Fibroblast of skin of right quadriceps (primary cell): ENCODE measurements at places on chromosomes 7 and 10.

DNA sequence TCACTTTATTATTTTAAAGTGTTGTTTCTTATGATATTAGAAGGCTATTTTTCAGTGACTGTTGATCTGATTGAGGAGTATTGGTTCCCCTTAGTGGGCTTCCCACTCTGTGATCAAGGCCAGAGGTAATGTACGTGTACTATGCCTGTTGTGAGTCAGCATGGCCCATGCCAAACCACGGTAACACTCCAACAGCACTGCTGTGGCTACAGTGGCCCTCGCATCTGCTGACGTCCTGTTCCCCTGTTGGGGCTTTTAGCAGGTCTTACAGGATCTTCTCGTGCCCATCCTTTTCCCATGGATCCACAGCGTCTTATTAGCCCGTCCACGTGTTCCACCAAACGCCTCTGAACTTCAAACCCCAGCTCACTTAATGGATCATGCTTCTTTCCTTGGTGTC lies 964.6 kb upstream of the CELF2 start:
- DNase-seq = no peak

DNA sequence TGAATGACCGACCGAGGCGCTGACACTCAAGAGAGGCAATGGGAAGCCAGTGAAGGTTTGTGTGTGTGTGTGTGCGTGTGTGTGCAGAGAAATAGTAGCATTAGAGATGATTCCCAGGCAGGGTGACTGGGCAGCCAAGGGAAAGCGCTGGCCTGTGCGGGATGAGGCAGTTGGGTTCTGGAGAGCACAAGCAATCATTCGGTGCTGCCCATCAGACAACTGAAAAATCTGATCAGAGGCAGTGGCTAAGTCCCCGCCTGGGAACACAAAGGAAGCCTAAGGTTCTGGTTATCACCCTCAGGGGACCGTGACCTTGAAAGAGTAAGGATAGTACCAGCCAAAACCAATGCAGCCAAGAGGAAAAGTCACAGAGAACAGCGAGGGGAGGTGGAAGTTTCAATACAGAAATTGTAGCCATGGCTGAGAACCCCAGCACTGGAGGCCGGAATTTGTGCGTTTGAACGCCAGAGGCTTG lies 868 bp upstream of the PDCD4 start:
- DNase-seq = no peak

- DNase-seq = no peak
Measured at GRCh38 chr10:120945801-120946302, 94.7 kb downstream of the WDR11 start.

GRCh38 chr7:151992375-151992774 lies 33.1 kb upstream of the GALNT11 start:
- peak; percentile 19 for DNase-seq

- no peak for DNase-seq
Measured at GRCh38 chr7:43649755-43650274, 66.9 kb downstream of the STK17A start.

DNA sequence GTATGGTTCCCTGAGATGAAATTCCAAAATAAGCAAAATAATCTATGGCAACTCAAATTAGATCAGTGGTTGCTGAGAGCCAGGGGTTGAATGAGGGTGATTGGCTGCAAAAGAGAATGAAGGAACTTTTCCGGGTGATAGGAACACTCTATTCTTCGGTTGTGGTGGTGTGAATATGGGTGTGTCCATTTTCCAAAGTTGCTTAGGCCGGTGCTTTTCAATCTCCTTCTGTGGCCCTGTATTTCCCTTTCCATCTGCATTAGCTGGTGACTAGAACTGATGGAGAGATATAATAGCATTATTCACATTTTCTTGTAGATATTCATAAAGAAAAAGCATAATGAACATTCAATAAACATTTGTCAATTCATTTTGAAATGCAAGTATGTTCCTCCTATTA lies 382.9 kb downstream of the TFEC start:
- DNase-seq = no peak

- DNase-seq = no peak
Measured at GRCh38 chr10:79158402-79159097, 89.8 kb downstream of the ZMIZ1 start.

GRCh38 chr10:15353471-15354017 lies 17.5 kb downstream of the FAM171A1 start:
- no peak for DNase-seq

GRCh38 chr7:70703785-70704184 lies 428.2 kb upstream of the GALNT17 start:
- no peak for DNase-seq

GRCh38 chr7:87596696-87597095 lies 4.0 kb downstream of the ABCB1 start:
- DNase-seq = no peak

DNA sequence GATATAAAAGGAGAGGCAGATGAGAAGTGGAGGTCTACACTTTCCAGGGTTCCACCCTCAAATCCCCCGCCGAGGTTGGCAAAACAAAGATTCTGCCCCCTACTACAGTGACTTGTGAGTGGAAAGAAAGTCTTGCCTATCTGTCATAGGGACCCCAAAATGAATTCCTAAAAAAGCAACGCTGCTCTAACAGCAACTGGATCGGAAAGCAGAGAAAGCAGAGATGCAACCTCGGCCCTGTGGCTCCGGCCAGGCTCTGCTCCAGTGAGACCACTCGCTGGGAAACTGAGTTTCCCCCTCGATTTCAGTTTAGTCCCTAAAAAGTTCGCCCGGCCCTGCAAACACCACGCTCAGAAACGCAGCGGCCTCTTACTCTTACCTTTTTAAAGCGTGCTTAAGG lies 297.9 kb upstream of the NFE2L3 start:
- no peak for DNase-seq

- no peak for DNase-seq
Measured at GRCh38 chr10:126111516-126111915, 215.2 kb downstream of the FANK1 start.

GRCh38 chr7:147245274-147245673 lies 1128.7 kb downstream of the CNTNAP2 start:
- DNase-seq = peak; percentile 27

DNA sequence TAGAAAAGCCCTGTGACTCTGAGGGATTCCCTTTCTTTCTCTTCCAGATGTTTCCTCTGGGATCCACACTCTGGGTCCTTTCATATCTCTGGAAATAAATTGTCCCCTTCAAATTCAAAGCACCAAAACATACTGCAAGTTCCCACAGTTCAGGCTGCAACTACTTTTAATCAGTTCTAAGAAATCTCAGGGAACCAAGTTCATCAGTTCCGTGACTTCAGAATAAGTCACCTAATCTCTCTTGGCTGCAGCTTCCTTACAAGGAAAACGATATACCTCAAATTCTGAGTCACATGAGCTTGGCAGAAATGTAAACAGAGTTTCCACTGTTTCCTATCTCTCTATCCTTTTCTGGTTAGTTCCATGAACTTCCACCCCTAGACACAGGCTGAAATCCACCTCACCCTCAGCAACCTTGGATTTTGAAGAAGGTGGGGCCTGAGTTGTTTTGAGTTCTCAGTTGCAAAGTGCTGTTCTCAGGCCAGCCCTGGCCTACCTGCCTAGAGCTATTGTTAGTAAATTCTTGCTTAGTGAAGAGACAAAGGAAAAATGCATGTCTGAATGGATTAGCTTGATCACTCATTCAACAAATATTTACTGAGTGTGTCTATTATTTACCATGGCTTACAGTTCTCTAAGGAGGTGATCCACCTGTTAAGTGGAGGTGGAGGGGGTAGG lies 59.3 kb upstream of the IL6 start:
- peak; percentile 72 for DNase-seq

GRCh38 chr7:157627646-157628045 lies 290.8 kb downstream of the DNAJB6 start:
- no peak for DNase-seq

DNA sequence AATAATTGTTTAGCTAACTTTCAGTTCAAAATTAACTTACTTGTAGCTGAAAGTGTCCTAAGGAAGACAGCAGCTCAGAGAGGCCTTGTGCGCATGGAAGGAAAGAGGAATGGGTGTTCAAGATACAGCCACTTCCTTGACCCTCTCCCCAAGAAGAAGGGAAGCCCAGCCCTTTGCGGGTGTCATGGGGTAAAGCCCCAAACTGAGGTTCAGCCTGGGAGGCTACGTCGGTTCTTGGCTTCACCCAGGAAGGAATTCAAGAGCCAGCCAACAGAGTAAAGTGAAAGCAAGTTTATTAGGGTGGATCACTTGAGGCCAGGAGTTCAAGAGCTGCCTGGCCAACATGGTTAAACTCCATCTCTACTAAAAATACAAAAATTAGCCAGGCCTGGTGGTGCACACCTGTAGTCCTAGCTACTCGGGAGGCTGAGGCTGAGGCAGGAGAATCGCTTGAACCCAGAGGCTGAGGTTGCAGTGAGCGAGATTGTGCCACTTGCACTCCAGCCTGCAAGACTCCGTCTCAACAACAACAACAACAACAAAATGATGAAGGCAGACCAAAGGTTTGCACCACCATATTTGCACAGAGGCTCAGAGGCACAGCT lies 15.9 kb downstream of the GPRIN2 start:
- no peak for DNase-seq

- DNase-seq = no peak
Measured at GRCh38 chr10:44865289-44865671, 45.9 kb upstream of the TMEM72 start.

DNA sequence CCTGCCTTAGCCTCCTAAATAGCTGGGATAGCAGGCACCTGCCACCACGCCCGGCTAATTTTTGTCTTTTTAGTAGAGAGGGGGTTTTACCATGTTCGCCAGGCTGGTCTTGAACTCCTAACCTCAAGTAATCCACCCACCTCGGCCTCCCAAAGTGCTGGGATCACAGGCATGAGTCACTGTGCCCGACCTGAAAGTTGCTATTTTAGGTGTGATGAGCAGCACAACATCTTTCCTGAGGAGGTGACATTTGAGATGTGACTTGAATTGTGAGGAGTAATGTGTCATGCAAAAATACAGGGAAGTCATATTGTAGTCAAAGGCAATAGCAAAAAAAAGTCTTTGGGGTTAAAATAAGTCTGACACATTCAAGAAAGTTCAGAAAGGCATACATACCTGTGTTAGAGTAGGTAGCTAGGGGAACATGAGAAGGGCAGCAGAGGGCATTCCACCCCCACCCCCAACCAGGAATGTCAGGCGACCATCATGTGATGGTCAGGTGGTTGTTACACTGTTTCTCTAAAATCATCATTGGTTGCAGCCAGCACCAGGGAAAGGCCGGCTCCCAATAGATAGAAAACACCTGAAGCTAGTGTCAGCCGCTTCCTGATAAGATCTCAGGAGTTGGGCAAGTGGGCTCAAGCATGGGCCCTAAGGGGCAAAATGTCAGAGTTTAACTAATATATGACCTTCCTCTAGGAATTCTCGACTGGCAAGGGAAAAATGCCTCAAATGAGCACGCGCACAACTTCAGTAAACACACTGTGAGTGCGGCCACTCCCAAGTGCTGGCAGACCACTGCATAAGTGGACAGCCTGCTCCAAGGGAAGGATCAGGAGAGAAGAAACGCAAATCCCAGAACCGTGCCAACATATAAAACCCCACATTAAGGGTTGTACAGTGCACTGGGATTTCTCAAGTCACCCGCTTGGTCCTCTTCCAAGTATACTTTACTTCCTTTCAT lies at the start of gene TACC2:
Gene TACC2 (plus strand): TSS at position 803 of the 964 bp plus-strand sequence. CDS start 32,819 bp downstream, outside the sequence.
- no peak for DNase-seq

GRCh38 chr10:132550366-132551092 lies 12.9 kb downstream of the INPP5A start:
- DNase-seq = no peak

- no peak for DNase-seq
Measured at GRCh38 chr10:46225597-46225996, 61.2 kb upstream of the ANTXRL start.

GRCh38 chr7:11557627-11558026 lies 274.4 kb downstream of the THSD7A start:
- DNase-seq = peak; percentile 48

GRCh38 chr7:78139335-78139734 lies 340.8 kb downstream of the PHTF2 start:
- peak; percentile 88 for DNase-seq

- no peak for DNase-seq
Measured at GRCh38 chr7:136925044-136925443, 56.6 kb downstream of the CHRM2 start.

GRCh38 chr10:64275001-64275400 lies 753.8 kb downstream of the REEP3 start:
- DNase-seq = no peak

GRCh38 chr7:28291559-28291958 lies 111.0 kb upstream of the JAZF1 start:
- no peak for DNase-seq

DNA sequence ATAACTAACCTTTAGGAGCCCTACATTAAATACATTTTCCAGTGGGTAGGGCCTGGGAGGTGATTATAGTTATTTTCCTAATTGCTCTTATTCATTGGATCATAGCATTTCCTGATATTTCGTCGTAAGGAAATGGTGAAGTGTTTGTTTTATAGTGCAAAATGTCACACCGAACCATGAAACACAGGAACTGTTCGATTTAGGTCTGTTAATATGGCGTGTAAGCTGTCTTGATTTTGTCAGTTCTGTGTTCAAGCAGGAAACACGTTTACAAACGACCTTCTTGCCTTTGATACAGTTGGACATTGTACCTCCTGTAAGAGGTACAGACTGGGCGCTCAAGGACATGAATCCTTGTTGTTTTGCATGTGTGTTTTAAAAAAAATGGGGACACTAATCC lies 14.8 kb downstream of the RBM17 start:
- no peak for DNase-seq
